Right atrium auricular region (tissue), 2 donors: ENCODE measurements at places on chromosomes 16 and 17.
A peak's percentile ranks its signal among the peaks of the same experiment; 100 is the strongest.

DNA sequence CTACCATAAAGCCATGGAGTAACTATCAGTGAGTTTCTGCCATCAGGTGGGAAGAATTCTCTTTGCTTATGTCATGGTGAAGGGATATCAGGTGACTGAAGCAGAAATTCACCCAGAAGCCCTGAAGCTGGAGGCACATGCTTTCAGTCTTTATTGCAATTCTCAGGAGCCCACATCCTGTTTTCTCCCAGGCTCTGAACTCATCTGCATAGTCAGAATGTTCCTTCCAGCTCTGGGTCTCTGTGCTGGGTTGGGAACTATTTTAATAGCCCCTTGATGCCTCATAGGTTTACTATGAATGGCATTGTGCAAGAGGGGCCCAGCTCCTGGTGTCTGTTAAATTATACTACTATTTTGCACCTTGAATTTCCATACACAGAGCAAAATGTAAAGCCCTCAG is 198.4 kb upstream of the SOX9 start:
- DNase-seq, result no peak

- DNase-seq, result no peak
Measured at GRCh38 chr17:13107676-13108235, 89.9 kb upstream of the ELAC2 start.

DNA sequence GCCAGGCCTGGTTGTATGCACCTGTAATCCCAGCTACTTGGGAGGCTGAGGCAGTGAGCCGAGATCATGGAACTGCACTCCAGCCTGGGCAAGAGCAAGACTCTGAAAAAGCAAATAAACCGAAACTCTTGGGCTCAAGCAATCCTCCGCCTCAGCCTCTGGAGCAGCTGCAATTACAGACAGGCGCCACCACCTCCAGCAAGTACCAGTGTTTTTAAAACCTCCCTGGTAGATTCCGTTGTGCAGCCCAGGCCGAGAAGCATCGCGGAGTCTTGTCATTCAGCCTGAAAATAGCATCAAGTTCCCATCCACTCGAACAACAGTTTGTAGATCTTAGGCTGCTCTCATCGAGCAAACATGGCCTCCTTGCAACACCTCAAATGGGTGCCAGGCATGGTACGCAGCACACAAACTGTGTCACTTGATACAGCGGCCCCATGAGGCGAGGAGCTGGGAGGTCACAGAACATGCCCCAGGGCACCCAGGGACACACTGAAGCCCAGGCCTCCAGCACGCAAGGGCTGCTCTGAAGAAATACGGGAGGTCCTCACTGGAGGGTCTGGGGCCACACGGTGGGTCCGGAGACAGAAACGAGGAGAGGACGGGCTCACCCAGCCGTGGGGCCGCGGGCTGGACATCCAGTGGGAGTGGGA is 18.1 kb downstream of the TMC6 start:
- DNase-seq, result no peak

DNA sequence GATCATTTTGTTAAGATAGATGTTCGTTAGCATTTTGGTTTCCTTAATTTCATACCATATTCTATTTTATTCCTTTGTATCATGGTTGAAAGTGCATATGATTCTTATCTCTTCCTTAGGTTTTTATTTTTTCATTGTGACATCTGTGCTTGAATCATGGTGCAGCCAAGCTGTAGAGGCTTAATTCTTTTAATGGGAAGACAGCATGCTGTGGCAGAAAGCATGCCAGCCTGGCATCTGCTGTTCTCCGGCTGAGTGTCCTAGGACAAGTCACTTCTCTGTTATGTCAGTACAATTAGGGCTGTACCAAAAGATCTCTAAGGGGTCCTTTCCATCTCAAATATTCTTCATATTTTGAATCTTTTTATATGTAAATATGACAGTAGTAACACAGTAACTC is 68.5 kb upstream of the PMFBP1 start:
- DNase-seq, result no peak

GRCh38 chr17:31408586-31408985 is 17.1 kb downstream of the RAB11FIP4 start:
- no peak for DNase-seq

- no peak for DNase-seq
Measured at GRCh38 chr16:85215478-85216118, 103.3 kb upstream of the CIBAR2 start.

- no peak for DNase-seq
Measured at GRCh38 chr16:67407176-67407787, 9.0 kb downstream of the ZDHHC1 start.

GRCh38 chr16:85205747-85206471 is 93.6 kb upstream of the CIBAR2 start:
- peak; percentile 75 for DNase-seq

DNA sequence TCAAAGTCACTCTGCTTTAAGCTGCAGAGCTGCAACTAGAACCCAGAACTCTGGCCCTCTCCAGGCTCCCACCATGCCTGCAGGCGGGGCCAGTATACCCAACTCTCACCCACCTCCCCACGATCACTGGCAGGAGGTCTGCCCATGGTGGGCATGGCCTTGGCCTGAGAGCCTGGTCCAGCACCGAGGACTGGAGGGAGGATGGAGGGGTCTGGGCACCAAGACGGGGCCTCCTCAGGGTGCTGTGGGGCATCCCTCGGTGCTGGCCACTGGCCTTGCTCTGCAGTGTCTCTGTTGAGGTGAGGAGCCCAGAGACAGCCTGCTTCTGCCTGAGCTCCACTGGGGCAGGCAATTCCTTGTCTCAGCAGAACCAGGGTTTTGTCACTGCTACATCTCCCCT is 1.5 kb upstream of the KRT16 start:
- DNase-seq, result no peak

- peak; percentile 70 for DNase-seq
Measured at GRCh38 chr17:1362964-1363363, 37.1 kb downstream of the YWHAE start.

DNA sequence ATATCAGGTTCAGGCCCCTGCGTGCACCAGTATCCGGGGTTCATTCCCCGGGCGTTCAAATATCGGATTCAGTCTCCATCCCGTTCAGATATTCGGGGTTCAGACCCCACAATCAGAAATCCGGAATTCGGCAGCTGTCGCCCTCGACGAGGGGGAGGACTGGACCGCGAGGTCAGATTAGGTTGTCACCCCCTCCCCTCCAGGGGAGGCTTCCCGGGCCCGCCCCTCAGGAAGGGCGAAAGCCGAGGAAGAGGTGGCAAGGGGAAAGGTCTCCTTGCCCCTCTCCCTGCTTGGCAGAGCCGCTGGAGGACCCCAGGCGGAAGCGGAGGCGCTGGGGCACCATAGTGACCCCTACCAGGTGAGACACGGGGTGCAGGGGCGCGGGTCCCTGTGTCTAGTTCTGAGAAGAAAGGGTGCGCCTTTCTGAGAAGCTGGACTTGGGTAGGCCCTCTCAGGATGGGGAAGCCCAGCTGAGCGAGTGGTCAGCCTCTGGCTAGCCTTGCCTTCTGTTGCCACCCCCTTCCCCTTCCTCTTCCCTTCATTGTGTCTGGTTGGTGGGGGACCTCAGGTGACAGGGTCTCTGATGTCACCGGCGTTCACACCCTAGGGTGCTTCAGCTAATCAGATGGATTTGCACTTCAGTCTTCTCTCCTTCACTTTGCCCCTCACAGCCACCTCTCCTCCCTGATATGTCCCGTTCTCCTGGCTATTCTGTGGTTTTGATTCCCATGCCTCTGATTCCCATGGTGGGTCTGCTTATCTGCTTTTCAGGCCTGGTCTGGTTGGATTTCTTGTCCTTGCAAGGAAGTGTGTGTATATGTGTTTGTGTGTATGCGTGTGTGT is 844 bp downstream of the TAOK2 start:
- DNase-seq, result no peak

- DNase-seq, result no peak
Measured at GRCh38 chr16:28924399-28924761, 658 bp downstream of the RABEP2 start.

- DNase-seq, result no peak
Measured at GRCh38 chr16:64900019-64900418, 221.8 kb downstream of the CDH11 start.

DNA sequence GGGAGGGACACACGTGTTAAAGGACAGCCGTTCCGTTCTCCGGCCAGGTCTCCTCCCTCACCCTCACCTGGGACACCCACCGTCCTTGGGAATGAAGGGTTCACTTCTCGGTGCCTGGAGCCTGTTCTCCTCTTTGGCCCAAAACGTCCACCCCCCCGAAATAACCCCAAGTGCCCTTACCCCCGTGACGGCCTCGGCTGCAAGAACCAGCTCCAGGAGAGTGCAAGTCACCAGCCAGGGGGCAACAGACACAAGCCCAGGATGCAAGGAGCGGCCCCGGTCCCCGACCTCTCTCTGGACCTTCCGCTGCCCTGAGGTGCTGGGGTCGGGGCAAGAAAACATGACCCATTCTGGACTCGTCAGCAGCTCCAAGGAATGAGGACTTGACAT is 20.0 kb upstream of the UBE2I start:
- no peak for DNase-seq

DNA sequence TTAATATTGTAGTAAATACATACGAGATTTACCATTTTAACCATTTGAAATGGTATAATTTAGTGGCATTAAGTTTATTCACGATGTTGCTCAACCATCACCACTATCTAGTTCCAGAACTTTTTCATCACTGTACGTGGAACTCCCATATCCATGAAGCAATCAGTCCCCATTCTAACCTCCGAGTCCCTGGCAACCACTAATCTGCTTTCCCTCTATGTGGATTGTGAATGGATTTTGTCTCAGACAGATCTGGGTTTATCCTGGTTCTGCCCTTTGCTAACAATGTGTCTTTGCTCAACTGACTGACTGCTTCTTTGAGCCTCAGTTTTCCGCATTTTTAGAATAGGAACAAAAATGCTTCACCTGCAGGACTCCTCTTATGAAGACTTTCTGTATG is 51.4 kb downstream of the TANGO6 start:
- DNase-seq, result no peak

DNA sequence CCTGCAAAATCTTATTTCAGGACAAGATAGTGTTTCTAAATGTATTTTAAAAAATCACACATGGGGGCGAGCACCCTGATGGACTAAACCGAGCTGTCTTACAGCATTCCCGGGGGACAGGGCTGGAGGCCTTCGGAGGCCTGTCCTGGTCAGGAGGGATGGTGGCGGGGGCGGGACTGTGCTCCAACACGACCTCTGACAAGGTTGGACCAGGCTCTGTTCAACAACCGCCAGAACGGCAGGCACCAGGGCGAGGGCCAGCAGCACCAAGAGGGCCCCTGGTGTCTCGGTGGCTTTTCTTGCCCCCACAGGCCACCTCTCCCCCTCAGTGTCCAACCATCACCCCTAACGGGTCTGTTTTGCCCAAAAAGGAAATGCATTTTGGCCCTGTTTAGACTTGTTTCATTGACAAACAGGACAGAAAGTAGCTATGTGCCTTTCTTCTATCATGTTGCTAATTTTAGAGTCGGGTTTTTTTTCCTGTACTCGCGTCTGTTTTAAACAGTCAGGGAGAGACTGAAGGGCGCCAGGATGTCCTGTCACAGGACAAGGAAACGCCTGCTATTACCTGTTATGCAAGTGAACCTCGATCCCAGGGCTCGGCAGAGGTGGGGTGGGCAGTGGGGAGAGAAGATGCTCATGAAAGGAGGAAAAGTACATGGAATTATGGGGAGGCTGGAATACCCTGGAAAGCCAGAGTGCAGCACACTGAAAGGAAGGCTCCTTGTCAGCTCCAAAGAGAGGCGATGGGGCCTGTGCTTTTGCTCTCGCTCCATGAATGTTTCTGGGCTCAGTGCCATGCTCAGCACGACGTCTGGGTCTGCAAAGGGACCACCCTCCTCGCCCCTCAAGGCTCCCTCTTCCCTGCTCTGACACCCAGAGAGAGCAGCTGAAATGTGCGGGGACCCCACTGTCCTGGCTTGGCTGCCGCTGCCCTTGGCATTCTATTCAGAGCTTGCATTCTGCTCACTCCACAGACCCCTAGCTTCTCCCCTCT is 11.9 kb downstream of the TMEM204 start:
- DNase-seq, result peak; percentile 77

GRCh38 chr17:2113279-2113622 is 58.3 kb downstream of the HIC1 start:
- DNase-seq, result no peak
